ENCODE measurements at places on chromosomes 2 and 18.

DNA sequence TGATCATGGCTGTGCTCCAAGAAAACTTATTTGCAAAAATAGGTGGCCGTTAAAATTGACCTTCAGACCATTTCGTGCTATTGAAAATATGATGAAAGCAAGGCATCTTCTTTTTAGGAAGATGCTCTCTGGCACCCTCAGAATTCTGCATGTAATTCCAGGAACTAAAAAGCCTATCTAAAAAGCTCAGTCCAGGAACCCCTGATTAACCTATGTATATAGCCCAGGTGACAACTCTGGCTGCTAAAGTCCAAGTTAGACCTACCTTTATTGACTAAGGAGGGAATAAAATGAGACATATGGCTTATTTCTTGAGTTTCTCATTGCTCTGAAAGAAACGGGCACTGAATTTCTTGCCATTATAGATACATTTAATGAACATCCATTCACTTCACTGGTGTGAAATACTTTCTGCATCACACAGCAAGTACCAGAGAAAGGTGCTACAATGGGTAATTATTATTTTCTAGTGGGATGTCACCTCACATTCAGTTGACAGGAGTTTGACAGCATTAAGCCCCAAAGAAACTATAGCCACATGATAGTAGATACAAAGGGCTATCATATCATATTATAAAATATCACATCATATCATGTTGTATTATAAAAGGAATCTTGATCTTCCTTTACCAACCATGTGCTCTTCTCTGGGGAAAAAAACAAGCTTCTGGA lies 83.8 kb downstream of the EPHA4 start:
- no peak for DNase-seq

GRCh38 chr18:30746224-30746623 lies 296.3 kb downstream of the DSC3 start:
- DNase-seq: no peak

DNA sequence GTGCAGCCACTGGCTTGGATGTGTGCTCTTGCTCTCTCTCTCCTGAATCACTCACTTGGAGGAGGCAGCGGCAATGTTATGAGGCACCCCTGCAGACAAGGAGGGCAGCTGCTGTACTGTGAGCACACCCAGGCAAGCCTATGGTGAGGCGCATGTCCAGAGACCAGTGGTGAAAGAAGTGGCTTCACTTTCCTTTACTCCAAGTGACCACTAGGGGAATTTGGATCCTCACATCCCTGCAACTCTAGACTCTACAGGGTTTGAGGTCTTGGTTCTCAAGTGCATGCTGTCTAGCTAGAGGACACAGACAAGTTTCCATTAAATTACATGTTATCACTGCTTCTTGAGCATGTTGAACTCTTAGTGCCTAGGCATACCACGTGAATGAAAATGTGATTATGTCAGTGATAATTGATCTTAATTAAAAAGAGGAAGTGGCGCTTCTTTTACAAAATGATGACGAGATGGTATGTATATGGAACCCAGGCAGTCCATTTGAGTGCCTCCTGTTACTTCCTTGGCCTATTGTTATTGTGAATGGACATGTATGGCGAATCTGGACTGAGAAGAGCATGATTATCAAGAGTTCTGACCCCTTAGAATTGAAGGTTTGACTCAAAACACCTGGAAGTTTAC lies 181.0 kb upstream of the CDH2 start:
- no peak for DNase-seq

DNA sequence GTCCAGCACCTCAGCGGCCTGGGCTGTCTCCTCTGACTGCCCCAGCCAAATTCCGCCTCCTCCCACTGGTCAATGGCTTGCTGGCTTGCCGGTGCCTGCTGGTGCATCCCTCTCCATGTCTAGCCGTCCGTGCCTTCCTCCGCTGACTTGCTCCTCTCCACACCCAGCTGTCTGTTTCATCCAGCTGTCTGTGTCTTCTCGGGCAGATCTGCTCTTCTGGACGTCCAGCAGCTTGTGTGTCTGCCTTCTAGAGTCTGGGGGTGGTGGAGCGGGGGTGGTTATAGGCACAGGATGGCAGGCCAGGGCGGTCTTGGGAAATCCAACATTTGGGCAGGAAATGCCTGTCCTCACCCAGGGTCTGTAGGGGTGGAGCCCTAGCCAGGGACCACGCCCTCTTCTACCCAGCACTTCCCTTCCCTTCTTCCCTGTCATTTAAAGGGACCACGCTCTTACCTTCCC lies 369.2 kb downstream of the GALNT13 start:
- DNase-seq: no peak
